Right kidney (tissue), 9 donors: ENCODE measurements at places on chromosomes 6 and 20.

DNA sequence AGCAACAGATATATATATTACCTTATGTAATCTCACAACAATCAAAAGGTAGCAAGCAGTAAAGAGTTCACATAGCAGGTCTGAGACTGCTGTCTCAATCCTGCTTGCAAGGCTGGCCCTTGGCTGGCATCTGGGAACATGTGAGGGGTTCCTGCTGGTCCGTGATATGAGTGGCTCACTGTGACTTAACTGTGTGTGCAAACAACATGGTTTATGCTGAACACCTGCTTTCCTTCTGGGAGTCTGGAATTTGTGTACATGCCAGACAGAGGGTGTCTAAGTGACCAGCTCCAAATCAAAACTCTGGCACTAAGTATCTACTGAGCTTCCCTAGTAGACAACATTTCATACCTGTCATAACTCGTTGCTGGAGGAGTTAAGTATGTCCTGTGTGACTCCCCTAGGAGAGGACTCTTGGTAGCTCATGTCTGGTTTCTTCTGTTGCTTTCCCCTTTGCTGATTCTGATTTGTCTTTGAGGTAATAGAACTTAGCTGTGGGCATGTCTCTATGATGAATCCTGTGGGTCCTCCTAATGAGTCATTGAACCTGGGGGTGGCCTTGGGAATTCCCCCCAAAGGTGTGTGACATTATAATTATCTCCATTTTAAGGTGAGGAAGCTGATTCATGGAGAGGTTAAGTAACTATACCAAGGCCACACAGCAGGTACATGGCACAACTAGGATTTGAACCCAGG is 131.6 kb upstream of the NEDD9 start:
- DNase-seq: no peak

DNA sequence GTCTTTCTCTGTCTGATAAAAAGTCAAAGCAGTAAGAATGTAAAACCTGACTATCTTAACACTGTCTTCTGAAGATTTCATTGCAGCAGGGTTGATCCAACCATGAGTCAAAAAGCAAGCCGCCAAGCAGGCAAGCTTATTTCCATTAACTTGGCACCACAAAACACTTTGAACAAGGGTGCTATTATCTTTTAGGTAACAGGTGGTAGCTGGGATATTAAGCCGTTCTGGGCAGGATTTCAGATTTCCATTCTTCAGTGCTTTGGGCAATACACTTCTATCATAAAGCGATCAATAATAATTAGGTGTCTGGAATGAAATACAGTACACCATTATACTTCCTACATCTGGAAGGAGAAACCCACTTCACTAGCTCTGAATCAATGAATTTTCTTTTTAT is 181.9 kb downstream of the TBC1D7 start:
- no peak for DNase-seq

GRCh38 chr6:89433252-89434149 is 549 bp downstream of the ANKRD6 start:
- peak; percentile 67 for DNase-seq

GRCh38 chr6:160247457-160247883 is 11.2 kb downstream of the SLC22A2 start:
- no peak for DNase-seq

GRCh38 chr6:133724726-133725125 is 164.2 kb upstream of the TCF21 start:
- no peak for DNase-seq

- DNase-seq: no peak
Measured at GRCh38 chr6:11814819-11815218, 36.2 kb upstream of the ADTRP start.

- DNase-seq: no peak
Measured at GRCh38 chr6:124994648-124995047, 32.4 kb downstream of the RNF217 start.

DNA sequence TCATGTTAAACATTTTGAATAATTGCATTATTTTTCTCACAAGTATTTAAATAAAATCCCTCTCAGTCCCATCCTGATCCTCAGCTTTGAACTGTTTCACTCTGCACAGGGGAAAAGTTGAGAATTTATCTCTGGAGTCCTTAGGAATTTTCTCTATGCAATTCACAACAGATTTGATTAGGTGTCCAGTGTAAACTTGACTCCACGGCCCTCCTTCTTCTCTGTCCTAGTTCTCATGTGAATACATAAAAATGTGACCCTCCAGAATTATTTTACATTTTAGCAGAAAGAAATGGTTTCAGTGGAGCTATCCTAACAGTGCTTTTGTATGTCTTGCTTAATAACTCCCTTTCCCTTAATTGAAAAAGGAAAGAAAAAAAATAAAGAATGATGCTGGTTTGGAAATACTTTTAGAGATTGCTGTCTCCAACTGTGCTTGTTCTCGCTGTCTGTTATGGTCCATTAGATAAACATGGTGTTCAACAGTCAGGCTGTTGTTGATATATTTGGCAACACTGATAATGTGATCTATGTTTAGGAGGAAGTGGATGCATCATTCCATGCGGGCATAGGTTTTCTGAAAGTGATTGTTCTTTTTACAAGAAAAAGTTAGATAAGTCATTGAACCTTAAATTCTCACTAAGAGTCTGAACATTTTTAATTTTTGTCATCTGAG is 599.4 kb upstream of the CITED2 start:
- no peak for DNase-seq

DNA sequence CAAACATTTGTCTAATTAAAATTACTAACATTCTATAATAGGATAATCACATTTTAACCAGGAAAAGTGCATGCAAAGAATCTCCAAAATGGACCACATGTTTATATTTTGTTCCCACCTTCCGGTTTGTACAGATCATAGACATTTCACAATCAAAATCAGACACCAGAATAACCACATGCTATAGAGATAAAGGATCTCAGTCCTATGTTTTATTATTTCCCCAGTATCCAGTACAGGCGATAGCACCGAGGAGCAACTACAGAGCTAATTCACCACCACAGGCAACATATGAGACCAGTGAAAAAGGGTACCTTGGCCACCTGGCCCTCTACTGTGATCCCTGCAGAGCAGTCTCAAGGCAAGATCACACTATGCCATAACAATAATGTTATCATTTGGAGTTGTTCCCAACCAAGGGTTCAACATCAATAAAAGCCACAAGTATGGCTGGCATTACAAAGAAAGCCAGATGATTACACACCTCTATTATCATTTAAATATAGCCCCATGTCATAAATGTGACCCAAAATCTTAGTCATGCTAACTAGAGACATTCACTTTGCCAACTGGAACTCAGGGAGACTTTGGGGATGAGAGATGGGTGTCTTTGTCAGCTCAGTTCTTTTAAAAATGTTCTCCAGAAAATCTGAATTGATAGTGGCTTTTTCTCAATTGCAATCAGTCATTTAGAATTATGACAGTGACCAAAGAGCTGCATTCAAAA is 46.7 kb downstream of the RALGAPA2 start:
- DNase-seq: no peak

GRCh38 chr6:90805619-90806155 is 218.8 kb upstream of the MAP3K7 start:
- DNase-seq: no peak

DNA sequence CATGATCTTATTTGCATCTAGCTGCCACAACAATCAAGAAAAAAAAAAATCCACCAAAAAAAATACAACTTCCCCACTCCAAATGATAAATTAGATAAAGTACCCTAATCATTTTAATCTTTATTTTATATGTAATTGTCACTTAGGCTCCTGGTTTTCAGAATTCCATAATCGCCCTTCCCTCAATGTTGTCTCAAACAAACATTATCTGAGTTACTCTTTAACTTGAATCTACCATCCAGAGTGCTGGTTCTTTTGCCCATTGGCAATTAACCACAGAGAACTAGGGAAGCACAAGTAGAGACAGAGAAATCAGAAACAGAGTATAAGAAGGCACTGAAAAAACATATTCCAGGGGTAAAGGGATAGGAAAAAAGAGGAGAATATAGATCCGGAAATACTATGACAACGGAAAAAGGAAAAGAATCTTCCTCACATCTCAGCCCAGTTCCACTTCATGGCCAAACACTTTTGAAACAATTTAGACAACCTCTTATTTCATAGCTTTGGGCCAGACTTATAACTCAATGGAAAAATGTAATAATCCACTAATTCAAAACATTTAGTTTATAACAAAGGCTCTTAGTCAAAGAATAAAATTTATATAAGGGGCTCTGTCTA is 861 bp upstream of the NHSL1 start:
- DNase-seq: no peak
